GM12878 (cell line): ENCODE measurements at places on chromosomes 1 and 21.

GRCh38 chr1:190679454-190679853 is 201.8 kb upstream of the BRINP3 start:
- DNase-seq, result no peak

DNA sequence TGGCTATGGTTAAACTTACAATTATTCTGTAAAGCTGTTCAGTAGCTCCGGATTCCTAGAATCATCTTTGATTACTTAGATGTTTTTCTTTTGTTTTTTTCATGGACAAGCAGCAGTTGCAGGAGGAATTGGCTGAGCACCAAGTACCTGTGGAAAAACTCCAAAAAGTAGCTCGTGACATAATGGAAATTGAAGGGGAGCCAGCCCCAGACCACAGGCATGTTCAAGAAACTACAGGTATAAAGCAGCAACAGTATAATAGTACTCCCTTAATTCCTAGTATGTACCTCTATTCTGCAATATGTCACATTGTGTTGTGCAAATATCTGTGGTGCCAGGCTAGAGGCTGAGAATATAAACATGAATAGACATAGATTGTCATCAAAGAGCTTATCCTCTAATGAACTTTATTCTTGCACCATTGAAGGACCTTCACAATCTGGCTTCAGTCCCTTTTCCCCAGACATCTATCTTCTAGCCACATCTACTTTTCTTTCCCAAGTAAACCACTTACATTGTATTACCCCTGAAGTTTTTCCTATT is 132.3 kb upstream of the BMP8A start:
- no peak for DNase-seq

- DNase-seq, result no peak
These were observed 318.2 kb downstream of the NEGR1 start for GRCh38 chr1:71964188-71964587.

GRCh38 chr1:184822267-184822666 is 67.6 kb upstream of the EDEM3 start:
- DNase-seq, result no peak

DNA sequence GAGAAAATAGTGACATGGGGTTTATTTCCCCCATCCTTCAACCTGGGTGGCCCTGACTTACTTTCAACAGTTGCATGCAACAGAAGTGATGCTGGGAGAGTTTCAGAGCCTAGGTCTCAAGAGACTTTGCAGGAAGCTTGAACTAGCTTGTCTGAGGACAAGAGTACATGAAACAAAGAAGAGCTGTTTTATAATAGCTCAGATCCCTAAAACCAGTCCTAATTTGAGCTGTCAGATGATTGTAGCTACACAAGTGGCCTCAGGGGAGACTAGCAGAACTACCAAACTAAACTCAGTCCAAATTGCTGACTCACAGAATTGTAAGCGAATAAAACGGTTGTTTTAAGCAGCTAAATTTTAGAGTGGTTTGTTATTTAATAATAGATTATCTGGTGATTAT is 17.1 kb downstream of the RC3H1 start:
- peak; percentile 83 for DNase-seq

- DNase-seq, result no peak
These were observed 74.4 kb downstream of the PTPRU start for GRCh38 chr1:29310616-29311180.

DNA sequence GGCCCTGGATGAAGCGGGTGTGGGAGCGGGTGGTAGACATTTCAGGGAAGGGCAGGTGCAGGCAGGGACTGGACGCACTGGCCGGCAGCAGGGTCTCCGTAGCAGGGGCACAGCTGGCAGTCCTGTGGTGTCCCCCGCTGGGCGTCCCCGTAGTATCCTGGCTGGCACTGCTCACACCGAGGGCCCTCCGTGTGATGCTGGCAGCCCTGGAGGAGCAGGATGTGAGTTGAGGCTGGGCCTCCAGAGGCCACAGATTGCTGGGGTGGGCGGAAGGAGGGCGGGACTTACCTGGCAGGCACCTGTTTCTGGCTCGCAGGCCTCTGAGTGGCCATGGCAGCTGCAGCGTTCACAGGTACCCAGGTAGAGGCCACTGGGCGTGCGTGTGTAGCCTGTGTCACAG is 62.3 kb downstream of the LDLRAD2 start:
- DNase-seq, result no peak

DNA sequence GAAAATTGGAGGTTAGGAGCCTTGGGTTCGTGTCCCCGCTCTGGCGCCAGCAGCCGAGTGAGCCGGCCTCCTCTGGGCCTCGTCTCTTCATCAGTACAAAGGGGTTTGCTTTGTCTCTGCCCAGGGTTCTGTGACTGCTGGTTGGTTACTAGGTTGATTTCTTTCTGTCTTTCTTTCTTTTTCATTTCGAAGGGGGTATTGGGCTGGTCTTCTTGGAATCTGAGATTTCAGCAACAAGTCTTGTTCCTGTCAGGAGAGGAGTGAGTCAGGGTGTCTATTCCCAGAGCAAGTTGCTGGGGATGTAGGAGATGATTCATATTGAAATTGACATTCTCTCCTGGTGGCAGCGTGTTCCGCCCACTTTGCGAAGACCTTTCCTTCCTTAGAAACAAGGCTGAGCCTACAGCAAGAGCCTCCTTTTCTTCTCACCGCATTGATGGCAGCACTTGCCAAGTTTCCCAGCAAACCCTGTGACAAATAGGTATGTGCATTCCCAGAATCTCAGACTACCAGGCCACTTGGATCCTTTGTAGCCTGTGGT is 79.2 kb downstream of the MAN1C1 start:
- DNase-seq, result no peak

GRCh38 chr1:19534281-19534680 is 48.9 kb upstream of the CAPZB start:
- DNase-seq, result no peak

- no peak for DNase-seq
These were observed 772 bp downstream of the ADAM15 start for GRCh38 chr1:155051777-155052398.

- DNase-seq, result no peak
These were observed 393.2 kb downstream of the COL11A1 start for GRCh38 chr1:102715150-102715549.

GRCh38 chr1:34697818-34698217 is 57.0 kb upstream of the GJB5 start:
- DNase-seq, result no peak

GRCh38 chr1:110341146-110341871 is 2.1 kb downstream of the RBM15 start:
- DNase-seq, result no peak

DNA sequence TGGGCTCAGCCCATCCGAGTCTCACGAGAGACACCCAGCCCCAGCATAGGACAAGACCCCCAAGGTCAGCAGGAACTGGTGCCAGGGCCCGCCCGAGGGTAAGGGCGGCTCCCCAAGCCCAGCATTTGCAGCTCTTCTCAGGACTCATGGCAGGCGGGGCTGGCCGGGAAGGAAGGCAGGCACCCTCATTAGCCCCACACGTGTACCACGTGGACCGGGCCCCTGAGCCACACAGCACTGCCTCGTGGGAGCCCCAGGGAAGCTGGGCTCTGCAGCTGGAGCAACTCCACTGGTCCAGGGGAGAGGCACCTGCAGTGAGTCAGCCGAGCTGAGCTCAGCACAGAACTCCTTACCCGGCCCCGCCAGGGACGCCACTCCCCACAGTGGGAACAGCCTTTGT is 97.7 kb upstream of the IFFO2 start:
- no peak for DNase-seq

- peak; percentile 48 for DNase-seq
These were observed at the start of gene EGLN1 for GRCh38 chr1:231421971-231422797. TSS of gene EGLN1 (minus strand) at chr1:231422287. CDS start at chr1:231421888, 399 bp downstream.

DNA sequence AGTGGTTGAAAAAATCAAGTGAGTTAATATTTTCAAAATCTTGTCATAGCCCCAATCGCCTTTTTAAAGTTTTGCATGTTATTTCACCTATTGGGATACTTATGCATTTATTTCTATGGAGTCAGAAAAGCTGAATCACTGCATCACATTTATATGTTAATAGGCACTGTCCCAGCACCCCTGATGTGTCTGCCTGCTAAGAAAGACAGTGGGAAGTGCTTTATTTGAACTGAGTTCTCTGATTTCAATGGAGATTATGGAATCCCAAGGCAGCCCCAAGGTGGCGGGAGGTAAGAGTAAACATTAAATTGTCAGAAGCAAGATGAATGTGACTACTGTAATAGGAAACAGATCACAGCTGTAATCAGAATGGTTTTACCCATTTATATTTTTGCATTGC is 2225.7 kb downstream of the NCAM2 start:
- DNase-seq, result no peak

DNA sequence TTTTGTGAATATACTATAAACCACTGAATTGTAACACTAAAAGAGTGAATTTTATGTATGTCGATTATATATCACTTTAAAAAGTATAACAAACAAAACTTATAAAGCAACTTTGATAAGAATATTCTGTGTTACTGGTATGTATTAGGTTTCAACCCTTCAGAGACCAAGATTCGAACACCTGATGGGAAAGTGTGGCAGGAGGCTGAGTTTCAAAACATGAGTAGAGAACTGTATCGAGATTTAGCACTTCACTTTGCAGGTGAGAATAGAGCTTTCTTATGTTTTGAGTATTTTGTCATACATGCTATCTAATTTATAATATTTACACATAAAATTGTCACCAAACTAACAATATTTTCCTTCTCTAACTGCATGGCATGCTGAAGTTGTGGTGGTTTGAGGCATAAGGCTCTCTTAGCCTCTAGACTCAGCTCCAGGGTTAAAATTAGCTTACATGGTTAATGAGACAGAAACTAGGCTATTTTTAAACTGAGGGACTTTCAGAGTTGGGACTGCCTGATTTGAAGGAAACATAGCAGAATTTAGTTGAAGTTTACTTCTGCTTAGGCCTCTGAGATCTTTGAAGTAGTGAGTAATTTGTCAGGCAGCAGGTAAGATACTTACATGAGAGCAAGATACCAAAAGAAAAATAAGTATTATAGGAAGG is 48.6 kb downstream of the CEP350 start:
- DNase-seq, result peak; percentile 44

DNA sequence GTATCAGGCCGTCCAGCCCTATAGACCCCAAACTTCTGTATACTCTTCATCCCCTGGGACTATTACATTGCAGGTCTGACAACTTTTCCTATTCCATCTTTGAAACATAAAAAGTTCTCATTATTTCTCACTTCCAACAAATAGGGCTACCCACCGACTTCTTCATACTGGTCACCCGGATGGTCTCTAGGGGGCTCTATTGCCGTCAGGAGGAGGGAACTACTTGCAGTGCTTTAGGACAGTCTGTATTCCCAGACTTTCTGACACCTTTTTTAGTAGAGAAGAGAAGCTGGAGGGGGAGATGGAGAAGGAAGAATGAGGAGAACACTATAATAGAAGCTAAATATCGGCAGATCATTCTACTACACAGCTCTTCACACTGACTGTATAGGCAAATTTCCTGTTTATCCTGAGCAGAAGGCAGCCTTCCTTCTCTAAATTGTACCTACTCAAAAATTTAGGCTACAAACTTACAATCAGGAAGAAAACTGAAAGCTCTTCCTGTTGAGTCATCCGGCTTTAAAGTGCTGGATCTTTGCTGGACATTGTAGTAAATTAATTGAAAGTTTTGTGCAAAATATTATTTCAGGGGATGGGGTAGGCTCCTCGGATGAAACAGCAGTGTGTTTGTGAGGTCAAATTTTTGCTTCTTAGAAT is 54.6 kb downstream of the CDC7 start:
- DNase-seq, result no peak

DNA sequence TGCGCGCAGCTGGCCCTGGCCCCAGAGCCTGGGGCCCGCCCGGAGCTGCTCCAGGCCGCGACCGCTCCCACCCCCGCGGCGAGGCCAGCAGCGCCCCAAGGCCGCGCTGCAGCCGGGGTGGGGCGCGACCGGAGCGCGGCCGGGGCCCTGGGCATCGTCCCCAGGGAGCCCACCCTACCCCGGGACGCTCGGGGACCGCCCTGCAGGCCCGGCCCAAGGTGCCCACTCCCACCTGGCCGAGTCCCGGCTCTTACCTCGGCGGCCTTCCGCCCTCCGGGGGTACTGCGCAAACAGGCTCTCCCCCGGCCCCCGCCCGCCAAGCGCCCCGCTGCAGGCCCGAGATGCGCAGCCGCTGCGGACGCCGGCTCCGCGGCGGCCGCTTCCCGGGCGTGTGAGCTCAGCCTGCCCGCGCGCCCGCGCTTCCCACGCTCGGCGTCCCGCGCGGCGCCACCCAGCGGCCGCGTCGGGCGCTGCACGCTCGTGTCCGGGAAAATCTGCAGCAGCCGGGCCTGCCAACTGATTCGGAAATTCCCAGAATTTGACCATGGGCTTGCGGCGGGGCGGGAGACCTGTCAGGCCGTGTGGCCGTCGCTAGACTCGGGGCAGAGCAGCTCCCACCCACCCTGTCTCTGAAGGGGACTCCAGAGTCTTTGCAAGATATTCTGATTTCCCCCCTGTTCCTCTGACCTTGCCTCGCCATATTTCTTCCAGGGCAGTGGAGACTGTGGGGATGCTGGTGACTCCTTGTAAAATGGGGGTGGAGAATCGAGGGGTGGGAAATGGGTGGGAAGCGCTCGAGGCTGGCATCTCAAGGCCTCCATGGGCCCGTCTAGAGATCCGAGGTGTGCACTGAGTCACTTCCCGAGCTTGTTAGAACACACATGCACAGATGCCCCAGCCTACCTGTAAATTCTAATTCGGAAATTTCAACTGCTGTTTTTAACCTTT is 41.9 kb downstream of the CD34 start:
- DNase-seq, result no peak

DNA sequence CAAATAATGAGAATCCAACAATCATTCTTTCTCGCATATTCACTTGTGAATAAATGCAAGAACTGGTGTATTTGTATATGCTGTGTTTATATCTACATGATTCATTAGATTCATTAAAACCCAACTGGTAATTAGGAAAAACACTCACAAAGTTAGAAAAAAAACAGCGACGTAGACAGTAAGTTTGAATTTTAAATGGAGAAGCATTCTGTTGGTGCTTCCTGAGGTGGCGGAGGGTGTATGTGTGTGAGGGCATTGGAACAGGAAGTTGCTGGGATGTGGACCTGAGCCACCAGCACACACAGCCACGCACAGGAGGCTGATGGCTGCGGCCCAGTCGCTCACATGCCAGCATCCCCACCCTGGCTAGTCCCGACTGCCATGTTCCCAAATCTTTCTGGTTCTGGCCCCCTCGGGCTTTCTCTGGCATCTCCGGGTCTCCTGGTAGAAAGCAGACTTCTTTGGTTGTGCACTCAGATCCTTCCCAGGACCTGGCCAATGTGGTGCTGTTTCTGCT is 121.6 kb upstream of the IRF2BP2 start:
- no peak for DNase-seq

- DNase-seq, result no peak
These were observed 3.4 kb downstream of the SELL start for GRCh38 chr1:169707912-169708604.
